ENCODE measurements at places on chromosomes 11 and 22. TPM values are rescaled to one million over a fixed set of nuclear protein-coding genes. Genes with fewer than 3 reads are reported as not detected.

The HARBI1 gene
- 3.0 TPM for polyA plus RNA-seq

The OR51E2 gene
- 0.15 TPM for polyA plus RNA-seq

The PRODH gene
- 77.5 TPM for polyA plus RNA-seq

The TRMT2A gene
- polyA plus RNA-seq = 54.9 TPM

The NRIP3 gene
- polyA plus RNA-seq = 2.5 TPM

GRCh38 chr11:60989093-60989650 is 17.7 kb downstream of the CD6 start:
- DNase-seq = no peak

DNA sequence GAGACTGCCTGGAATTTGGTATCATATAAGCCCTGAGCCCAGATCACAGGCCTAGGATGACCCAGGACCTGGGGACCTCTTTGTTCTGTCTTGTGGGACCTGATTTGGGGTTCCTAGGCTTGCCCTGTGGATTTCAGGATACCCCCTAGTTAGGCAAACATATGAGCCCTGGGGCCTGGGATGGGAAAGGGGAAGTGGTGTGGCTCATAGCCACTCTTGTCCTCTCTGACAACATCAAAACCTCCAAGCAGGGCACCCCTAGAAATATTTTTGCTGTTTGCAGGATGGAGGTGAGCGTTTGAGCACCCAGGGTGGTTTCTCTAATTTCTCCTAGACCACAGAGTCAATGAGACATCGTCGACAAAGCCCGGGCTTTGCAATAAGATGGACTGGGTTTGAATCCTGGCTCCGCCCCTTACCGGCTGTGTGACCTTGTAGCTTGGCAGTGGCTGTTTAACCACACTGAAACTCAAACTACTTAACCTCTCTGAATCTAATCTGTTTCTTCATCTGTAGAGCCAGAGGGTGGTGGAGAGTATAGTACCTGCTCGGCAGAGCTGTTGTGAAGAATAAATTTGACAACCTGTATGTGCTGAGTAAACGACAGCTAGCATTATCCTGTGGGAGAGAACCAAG is 5.3 kb upstream of the LRRC10B start:
- no peak for DNase-seq

- no peak for DNase-seq
Observed at GRCh38 chr11:117232911-117233409, 489 bp downstream of the RNF214 start.

DNA sequence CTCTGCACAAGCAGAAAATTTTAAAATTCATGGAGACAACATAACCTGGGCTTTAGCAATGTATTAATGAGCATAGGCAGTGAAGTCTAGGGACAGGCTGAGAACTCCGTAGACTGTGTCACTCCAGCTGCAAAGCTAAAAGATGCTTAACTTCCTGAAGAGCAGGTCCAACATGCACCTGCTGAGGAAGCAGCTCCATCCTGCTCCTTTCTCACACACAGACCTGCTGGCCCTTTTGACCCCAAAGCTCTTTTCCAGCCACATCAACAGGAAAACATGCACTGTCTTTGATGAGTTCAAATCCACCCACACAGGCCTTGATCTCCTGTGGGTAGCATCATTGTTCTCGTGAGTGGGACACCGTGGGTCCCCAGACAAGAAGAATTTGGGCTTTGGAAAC is 36.0 kb downstream of the SYN3 start:
- DNase-seq = no peak

DNA sequence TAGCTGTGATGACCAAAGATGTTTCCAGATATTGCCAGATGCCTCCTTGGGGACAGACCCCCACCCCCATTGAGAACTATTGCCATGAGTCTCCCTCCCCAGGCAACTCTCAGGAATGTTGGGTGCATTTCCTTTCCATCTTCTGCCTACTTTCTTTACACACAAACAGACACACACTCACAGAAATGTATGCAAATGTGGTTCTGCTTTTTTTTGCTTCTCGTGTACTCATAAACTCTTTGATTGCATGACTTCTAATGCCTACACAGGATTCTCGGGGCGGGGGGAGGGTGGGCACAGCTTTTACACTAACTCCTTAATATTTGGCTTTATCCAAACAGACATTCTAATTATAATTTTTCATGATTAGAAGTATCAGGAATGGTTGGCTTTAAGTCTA is 53.3 kb upstream of the SUSD2 start:
- no peak for DNase-seq

DNA sequence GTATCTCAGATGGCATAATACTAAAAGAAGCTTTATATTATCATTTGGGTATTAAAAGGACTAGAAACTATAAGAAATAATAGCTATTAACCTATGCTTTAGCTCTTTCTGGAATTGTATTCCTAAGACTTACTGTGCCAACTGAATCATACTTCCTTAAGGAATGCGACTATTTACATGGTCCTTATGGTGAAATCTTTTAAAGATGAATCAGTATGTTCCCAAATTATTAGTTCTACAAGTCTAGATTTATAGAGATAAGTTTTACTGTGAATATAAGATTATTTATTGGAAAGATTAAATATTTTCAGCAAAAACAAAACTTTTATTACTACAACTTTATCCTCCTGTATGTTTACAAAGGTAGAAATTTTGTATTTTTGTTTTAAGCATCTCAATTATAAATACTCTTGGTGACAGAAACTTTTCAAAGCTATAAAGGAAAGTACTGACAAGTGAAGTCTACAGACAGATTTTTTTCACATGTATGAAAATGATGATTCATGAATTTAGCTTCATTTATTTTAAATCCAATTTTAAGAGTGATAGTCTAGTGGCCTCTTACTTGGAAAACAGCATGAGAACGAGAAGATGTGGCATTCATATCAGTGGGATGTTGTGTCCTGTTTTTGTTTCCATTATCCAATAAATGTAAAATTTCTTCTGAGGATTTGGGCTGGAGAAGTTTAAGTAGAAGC is 17.8 kb downstream of the KIF18A start:
- no peak for DNase-seq

- DNase-seq = no peak
Observed at GRCh38 chr22:47022475-47022874, 260.0 kb downstream of the TBC1D22A start.

GRCh38 chr11:64085906-64086257 is 50.2 kb downstream of the FLRT1 start:
- no peak for DNase-seq

- DNase-seq = no peak
Observed at GRCh38 chr11:92776676-92777075, 192.8 kb upstream of the MTNR1B start.

GRCh38 chr22:37983860-37984791 is at the start of gene SOX10:
Gene SOX10 (minus strand): TSS chr22:37984555. CDS start chr22:37983784, 771 bp downstream.
- no peak for DNase-seq

DNA sequence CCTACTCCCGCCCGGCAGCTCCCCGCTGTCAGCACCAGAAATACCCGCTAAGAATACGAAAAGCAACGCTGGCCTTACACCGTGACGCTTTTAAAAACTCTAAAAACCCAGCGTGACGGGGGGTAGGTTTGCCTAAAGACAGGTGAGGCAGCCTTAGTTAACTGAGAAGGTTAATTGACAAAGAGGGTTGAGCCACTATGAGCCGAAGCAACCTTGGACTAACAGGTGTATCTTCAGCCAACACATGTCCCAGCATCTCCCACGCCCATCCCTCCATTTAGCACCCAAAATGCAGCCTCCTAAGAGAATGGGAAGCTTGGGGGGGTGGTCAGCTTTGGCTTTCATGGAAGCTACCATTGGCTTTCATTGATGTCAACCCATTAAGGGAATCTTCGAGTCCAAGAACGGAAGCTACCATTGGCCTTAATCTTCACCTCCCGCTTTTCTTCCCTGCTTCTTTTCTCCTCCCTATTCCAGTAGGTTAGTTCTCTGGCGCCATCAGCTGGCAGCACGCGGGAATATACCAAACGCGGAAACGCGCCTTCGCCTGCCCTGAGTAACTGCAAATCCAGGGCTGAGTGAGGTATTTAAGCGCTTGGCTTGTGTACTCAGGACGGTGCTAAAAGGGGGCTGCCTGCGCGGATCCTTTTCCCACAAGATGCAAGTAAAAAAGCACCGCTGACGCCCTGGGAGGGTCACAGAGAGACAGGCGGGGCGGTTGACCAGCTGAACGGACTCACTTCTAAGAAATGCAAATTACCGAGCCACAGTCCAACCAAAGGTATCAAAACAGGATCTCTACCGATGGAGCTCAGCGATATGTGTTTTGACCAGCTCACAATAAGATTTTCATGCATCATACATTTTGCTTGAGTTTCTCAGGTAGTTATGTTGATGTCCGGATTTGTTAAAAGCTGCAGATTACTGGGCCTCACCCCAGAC is 38.5 kb upstream of the GLYATL1 start:
- peak; percentile 79 for DNase-seq

GRCh38 chr11:116835042-116835772 is 2.2 kb downstream of the APOA1 start:
- no peak for DNase-seq

DNA sequence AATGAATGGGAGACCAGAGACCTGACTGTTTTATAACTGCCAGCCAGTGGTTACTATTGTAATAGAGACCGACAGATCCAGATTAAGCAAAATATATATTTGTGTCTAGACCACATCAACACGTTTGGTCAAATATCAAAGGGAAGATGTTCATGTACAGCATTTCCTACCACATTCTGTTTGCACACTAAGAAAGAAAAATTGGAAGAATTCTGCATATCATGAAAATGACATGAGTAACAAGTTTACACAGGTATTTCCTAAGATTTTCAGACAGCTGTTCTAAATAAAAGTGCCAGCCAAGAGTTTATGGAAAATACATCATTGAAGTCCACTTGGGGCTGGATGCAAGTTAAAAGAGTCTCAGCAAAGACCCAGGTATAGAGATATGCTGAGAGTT is 145.5 kb upstream of the ANO3 start:
- DNase-seq = no peak

- DNase-seq = peak; percentile 62
Observed at GRCh38 chr11:17208257-17208999, 642 bp upstream of the PIK3C2A start.

DNA sequence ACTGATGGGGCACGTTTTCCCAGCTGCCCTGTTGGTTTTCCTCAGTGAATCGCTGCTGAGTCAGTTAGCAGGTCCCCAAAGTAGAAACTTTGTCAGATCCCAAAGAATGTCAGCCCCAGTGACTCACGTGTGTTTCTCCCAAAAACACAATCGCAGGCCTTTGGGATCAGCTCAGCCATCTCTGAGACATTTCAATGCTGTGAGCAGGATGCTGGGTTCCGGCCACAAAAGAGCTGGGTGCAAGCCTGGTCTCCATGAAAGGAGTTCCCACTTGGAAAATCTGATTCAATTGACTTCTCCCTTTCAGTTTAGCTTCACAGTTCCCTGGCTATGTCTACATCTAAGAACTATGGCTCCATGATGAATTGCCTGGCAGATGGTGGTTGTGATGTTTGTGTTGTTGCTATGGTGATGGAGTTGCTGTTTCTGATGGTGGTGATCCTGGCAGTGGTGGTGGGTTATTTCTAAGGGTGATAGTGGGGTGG is 28.0 kb downstream of the MYEOV start:
- no peak for DNase-seq

DNA sequence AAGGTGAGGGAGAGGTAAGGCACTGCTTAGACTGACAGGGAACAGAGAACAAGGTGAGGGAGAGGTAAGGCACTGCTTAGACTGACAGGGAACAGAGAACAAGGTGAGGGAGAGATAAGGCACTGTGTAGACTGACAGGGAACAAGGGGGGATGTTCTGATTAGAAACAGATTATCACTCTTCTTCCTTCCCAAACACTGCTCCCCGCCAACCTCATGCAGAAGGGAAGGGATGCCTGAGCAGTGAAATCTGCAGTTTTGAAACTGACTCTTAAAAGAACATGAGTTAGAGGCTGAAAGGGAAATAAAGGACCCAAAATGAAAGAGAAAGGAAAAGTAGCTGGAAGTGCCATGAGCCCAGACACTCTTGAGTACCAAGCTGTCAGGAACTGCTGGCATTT is 29.8 kb downstream of the NEFH start:
- DNase-seq = no peak

GRCh38 chr11:23551706-23552105 is 691.4 kb upstream of the CCDC179 start:
- DNase-seq = no peak

- DNase-seq = no peak
Observed at GRCh38 chr11:128505449-128506065, 81.8 kb downstream of the ETS1 start.
